ENCODE measurements at places on chromosomes 1 and 21. TPM values are rescaled to one million over a fixed set of nuclear protein-coding genes. Genes with fewer than 3 reads are reported as not detected.

- H3K4me3 ChIP-seq, result no peak overlapping the region
- DNase-seq, result no peak
- no peaks in the 10 kb centered on the region for H3K4me1 ChIP-seq
- no peak overlapping the region for H3K27ac ChIP-seq
- no peaks in the 10 kb centered on the region for H3K27me3 ChIP-seq
These were observed 128.3 kb upstream of the TNR start for GRCh38 chr1:175871647-175872046.

Gene SOX13
- total RNA-seq, result 108 TPM

Gene PROK1
- 4.6 TPM for total RNA-seq

DNA sequence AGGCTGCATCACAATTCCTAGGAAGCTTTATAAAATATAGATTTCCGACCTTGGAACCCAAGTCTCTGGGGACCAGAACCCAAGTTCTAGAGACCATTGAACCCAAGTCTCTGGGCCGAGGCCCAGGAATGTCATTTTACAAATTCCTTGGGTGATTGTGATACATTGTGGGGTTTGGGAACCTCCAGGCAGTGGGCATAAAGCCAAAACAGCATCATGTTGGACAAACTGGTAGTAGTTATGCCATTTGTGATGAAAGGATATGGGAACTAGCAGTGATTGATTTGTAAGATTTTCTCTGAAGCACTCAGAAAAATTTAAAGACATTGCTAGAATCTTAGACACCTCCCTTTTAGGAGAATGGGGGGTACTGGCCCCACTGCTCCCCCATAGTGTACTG, 160.2 kb downstream of the HIVEP3 start:
- no peaks in the 10 kb centered on the region for H3K27me3 ChIP-seq
- H3K4me1 ChIP-seq, result no peaks in the 10 kb centered on the region
- no peak overlapping the region for H3K4me3 ChIP-seq
- H3K27ac ChIP-seq, result no peak overlapping the region
- no peak for DNase-seq
- no peaks in the 10 kb centered on the region for H3K36me3 ChIP-seq

DNA sequence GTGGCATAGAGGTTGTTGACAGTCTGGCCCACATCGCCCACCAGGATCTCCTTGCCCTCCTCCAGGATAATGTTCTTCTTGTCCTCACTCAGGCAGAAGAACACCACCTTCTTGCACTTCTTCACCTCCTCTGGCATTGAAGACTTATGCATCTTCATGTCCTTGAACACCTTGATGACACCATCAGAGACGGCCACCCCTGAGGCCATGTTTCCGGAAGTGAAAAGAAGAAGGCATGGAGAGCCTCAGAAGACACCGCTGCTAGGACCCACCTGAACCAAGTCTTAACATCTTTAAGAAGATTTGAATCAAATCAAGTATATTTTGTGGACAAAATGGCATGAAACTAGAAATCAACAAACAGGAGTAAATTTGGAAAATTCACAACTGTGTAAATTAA, 56.2 kb downstream of the C1orf185 start:
- H3K4me1 ChIP-seq, result no peaks in the 10 kb centered on the region
- H3K27ac ChIP-seq, result no peak overlapping the region
- DNase-seq, result no peak

Gene DIO1
- total RNA-seq, result not detected

Gene PAQR6
- total RNA-seq, result 26.4 TPM

Gene C1orf167
- total RNA-seq, result 5.1 TPM

- no peak overlapping the region for H3K4me3 ChIP-seq
- no peaks in the 10 kb centered on the region for H3K4me1 ChIP-seq
- DNase-seq, result no peak
These were observed 127.7 kb upstream of the CAMK1G start for GRCh38 chr1:209455661-209456358.

Gene C1orf185
- total RNA-seq, result not detected

Gene PIGR
- total RNA-seq, result not detected

GRCh38 chr1:232844791-232845190, 39.6 kb downstream of the MAP10 start:
- H3K4me1 ChIP-seq, result no peaks in the 10 kb centered on the region
- no peaks in the 10 kb centered on the region for H3K36me3 ChIP-seq

DNA sequence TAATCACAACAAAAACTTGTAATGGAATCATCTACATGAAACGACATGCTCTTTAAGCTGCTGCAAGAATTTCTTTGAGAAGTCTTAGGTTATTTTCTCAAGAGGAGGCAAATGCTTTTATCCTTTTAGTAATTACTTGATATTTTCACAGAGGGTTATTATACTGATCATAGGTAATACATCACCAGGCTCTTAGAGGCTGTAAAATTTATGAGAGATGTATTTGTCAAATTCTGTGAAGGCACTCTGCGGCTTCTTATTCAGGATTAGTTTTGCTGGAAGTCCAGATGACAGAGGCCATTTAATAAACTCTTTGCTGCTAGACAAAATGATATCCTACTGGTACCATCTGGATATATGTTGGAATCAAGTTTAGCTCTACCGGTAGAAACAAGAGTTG, 624.3 kb upstream of the BRINP3 start:
- H3K4me3 ChIP-seq, result no peak overlapping the region
- no peaks in the 10 kb centered on the region for H3K4me1 ChIP-seq
- H3K27me3 ChIP-seq, result no peaks in the 10 kb centered on the region

GRCh38 chr1:173190101-173190936, 16.8 kb downstream of the TNFSF4 start:
- no peaks in the 10 kb centered on the region for H3K36me3 ChIP-seq
- H3K4me3 ChIP-seq, result no peak overlapping the region
- H3K4me1 ChIP-seq, result peaks cover 14% of the 10 kb centered on the region
- peak overlapping the region; percentile 43 for H3K27ac ChIP-seq
- no peaks in the 10 kb centered on the region for H3K27me3 ChIP-seq
- peak; percentile 60 for DNase-seq

- H3K4me3 ChIP-seq, result no peak overlapping the region
- peaks cover 8% of the 10 kb centered on the region for H3K36me3 ChIP-seq
- no peaks in the 10 kb centered on the region for H3K27me3 ChIP-seq
- H3K27ac ChIP-seq, result no peak overlapping the region
- no peaks in the 10 kb centered on the region for H3K4me1 ChIP-seq
These were observed 41.4 kb downstream of the NEXN start for GRCh38 chr1:77929806-77930205.

DNA sequence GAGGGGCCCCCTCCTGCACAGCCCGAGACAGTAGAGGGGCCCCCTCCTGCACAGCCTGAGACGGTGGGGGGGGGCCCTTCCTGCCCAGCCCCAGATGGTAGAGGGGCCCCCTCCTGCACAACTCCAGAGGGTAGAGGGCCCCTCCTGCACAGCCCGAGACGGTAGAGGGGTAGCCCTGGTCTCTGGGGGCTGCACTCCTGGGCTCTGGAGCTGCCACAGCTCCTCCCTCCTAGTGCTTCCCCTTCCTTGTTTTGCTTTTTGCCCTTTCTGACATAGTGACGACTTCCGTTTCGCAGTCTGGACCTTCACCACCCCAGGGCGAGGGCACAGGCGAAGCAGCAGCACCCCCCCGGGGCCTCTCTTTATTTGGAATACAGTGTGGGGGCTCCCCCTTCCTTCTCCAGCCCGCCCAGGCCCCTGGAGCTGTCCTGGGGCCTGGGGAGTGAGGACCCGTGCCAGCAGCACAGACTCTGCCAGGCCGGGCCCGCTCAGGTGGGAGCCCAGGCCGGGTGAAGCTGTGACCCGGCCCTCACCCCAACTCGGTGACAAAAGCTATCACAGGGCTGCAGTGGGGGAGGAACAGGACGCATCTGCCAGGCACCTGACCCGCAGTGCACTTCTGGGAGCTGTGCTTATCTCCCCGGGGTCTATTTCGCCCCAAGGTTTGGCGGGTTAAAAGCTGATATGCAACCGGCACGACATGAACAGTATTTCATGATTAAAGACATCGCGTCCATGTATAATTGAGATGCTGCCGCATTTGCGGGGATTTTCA, 1.1 kb upstream of the PRXL2B start:
- H3K27me3 ChIP-seq, result no peaks in the 10 kb centered on the region
- H3K4me1 ChIP-seq, result no peaks in the 10 kb centered on the region
- peak; percentile 74 for DNase-seq
- H3K4me3 ChIP-seq, result peak overlapping the region; percentile 55
- H3K36me3 ChIP-seq, result no peaks in the 10 kb centered on the region

DNA sequence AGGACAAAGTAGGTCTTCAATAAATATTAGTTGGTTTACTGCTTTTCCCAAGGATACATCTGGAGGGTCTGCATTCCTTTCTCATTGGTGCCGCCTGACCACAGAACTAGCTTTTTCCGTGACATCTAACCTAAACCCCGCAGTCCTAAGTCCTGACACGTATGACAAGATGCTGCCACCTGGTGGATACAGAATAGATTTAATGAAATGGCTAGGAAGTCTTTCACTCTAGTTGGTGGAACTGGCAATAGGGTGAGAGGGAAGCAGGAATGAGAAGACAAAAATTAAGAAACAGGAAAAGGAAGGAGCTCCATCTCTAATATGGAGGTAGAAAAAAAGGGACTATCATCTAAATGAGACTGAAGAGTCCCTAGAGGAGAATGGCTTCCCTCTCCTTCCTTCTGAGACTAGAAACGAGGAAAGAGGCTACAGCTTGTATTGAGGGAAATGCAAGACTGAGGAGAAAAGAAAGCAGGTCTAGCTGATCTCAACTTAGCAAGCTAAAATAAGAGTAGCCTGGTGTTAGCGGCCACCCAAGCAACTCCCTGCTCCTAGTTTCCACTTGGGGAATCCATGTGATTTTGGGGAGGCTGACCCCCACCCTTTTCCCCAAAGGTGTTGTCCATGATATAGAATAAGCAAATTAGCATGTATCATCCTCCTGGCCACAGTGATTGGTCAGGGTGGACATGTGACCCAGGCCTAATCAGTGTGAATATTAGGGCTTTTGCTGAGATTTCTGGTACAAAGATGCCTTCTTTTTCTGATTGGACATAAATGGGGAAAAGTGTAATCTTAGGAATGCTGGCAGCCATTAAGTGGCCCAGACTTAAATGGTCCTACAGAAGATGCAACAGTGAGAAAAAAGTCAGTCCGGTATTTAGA, 5.9 kb downstream of the RFX5 start:
- H3K4me1 ChIP-seq, result no peaks in the 10 kb centered on the region
- peak; percentile 73 for DNase-seq
- H3K4me3 ChIP-seq, result no peak overlapping the region
- H3K27ac ChIP-seq, result peak overlapping the region; percentile 38
- peaks cover 35% of the 10 kb centered on the region for H3K36me3 ChIP-seq

GRCh38 chr1:183515002-183515689, 42.8 kb downstream of the SMG7 start:
- H3K36me3 ChIP-seq, result no peaks in the 10 kb centered on the region
- peaks cover 17% of the 10 kb centered on the region for H3K4me1 ChIP-seq
- no peak overlapping the region for H3K4me3 ChIP-seq
- H3K27me3 ChIP-seq, result no peaks in the 10 kb centered on the region
